ENCODE measurements at places on chromosomes 7 and 10. TPM values are rescaled to one million over a fixed set of nuclear protein-coding genes. Genes with fewer than 3 reads are reported as not detected.

PPP1R3C gene
- 42.3 TPM for polyA plus RNA-seq

ZNF365 gene
- 0.50 TPM for polyA plus RNA-seq

ADAM22 gene
- polyA plus RNA-seq: 14.0 TPM

MUC3A gene
- 0.97 TPM for polyA plus RNA-seq

RTKN2 gene
- 10.1 TPM for polyA plus RNA-seq

VIPR2 gene
- polyA plus RNA-seq: 2.1 TPM

PRKAR2B gene
- 33.3 TPM for polyA plus RNA-seq

DTX2 gene
- polyA plus RNA-seq: 12.1 TPM

CPA4 gene
- 0.59 TPM for polyA plus RNA-seq

LIPF gene
- polyA plus RNA-seq: not detected

TAS2R4 gene
- 7.1 TPM for polyA plus RNA-seq

CTAGE8 gene
- polyA plus RNA-seq: 8.2 TPM

ZNF467 gene
- 38.0 TPM for polyA plus RNA-seq

ASB15 gene
- polyA plus RNA-seq: 1.9 TPM

GNGT1 gene
- 0.17 TPM for polyA plus RNA-seq

COX15 gene
- 59.8 TPM for polyA plus RNA-seq

MSMB gene
- not detected for polyA plus RNA-seq

TMEM26 gene
- polyA plus RNA-seq: 6.9 TPM

MACC1 gene
- 8.6 TPM for polyA plus RNA-seq

NSMCE4A gene
- 83.5 TPM for polyA plus RNA-seq

CFAP58 gene
- 0.45 TPM for polyA plus RNA-seq

CRHR2 gene
- polyA plus RNA-seq: not detected

GALNT17 gene
- polyA plus RNA-seq: 5.6 TPM

TSPAN12 gene
- 206 TPM for polyA plus RNA-seq

FAM241B gene
- 11.4 TPM for polyA plus RNA-seq

CYP17A1 gene
- polyA plus RNA-seq: 4.6 TPM

WDFY4 gene
- polyA plus RNA-seq: 2.4 TPM

SPDYE1 gene
- 0.40 TPM for polyA plus RNA-seq

OPN4 gene
- not detected for polyA plus RNA-seq

CDC14C gene
- 0.04 TPM for polyA plus RNA-seq

NCF1 gene
- polyA plus RNA-seq: 2.1 TPM

HSPB1 gene
- 172 TPM for polyA plus RNA-seq

GARIN1A gene
- polyA plus RNA-seq: 5.7 TPM

BAMBI gene
- polyA plus RNA-seq: 38.5 TPM

ZNF248 gene
- 31.5 TPM for polyA plus RNA-seq

LRGUK gene
- polyA plus RNA-seq: 2.9 TPM

VOPP1 gene
- polyA plus RNA-seq: 63.1 TPM

METTL27 gene
- 13.6 TPM for polyA plus RNA-seq

TEX36 gene
- not detected for polyA plus RNA-seq

SH2B2 gene
- polyA plus RNA-seq: 4.1 TPM

PRPS1L1 gene
- polyA plus RNA-seq: not detected

FEZF1 gene
- polyA plus RNA-seq: not detected

PLAC9 gene
- 31.7 TPM for polyA plus RNA-seq
